Vein endothelial cell (primary cell): ENCODE measurements at places on chromosomes 13 and 19. TPM values are rescaled to one million over a fixed set of nuclear protein-coding genes. Genes with fewer than 3 reads are reported as not detected.

Gene SCAF1
- total RNA-seq, result 19.4 and 35.6 TPM in 2 replicates

Gene UGGT2
- total RNA-seq, result 35.9 and 37.6 TPM in 2 replicates

Gene PSG1
- total RNA-seq, result 0.33 and 0.48 TPM in 2 replicates

Gene AKT1S1
- total RNA-seq, result 11.8 and 12.1 TPM in 2 replicates

Gene SRRM5
- total RNA-seq, result 0.10 TPM in 1 of 2 replicates, not detected in the other

Gene SBK3
- under 0.01 and 0.10 TPM in 2 replicates for total RNA-seq

Gene ZNF71
- total RNA-seq, result 16.7 and 18.2 TPM in 2 replicates

Gene DBP
- total RNA-seq, result 0.57 and 2.0 TPM in 2 replicates

Gene ZNF607
- total RNA-seq, result 2.5 and 2.9 TPM in 2 replicates

Gene WASF3
- total RNA-seq, result 26.2 and 26.8 TPM in 2 replicates

Gene AMH
- total RNA-seq, result 1.7 and 2.6 TPM in 2 replicates

Gene HNRNPUL1
- total RNA-seq, result 160 and 163 TPM in 2 replicates

Gene ZNF665
- 3.3 and 4.1 TPM in 2 replicates for total RNA-seq

Gene ZNF30
- 3.9 and 5.1 TPM in 2 replicates for total RNA-seq

Gene CBLC
- not detected in 2 replicates for total RNA-seq

Gene CGB5
- total RNA-seq, result not detected in 2 replicates

Gene ENOX1
- 0.65 and 1.6 TPM in 2 replicates for total RNA-seq
